ENCODE measurements at places on chromosomes 3 and 15.

DNA sequence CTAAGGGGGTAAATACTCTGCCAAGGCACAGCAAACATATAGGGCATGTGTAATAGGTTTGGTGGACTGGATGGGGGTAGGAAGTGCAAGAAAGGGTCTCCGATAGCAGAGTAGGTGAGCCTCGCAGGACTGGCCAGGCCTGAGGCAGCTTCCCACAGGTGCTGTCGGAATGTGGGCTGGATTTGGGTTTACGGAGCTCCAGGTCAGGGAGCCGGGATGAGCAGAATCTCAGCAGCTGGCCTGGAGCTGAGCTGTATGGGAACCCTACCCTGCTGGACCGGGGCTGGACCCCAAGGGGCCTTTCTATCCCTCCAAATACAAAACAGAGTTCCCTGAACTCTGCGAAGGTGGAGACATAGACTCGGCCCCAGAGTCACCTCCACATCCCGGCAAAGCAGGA lies 15.0 kb downstream of the KLF15 start:
- DNase-seq = no peak

- DNase-seq = no peak
Measured at GRCh38 chr3:78765671-78766485, 1001.9 kb downstream of the ROBO1 start.

GRCh38 chr3:42493798-42494151 lies 8.7 kb upstream of the VIPR1 start:
- DNase-seq = no peak

- no peak for DNase-seq
Measured at GRCh38 chr3:193971261-193971751, 164.6 kb upstream of the HES1 start.

DNA sequence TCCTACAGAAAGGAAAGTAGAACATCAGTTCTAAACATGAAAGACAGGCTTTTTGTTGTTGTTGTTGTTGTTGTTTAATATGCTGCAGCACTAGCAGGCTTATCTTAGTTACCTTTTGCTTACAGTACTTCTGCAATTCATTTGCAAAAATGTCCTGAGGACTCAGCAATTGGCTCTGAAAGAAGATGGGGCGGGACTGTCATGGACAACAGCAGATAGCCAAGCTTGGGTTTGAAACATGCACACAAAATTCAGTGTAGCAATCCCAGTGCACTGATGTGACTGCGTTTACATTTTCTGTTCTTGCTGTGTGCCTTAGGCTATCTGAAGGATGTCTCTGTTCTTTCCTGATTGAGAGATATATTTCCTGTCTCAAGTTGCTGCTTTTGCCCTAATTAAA lies 9.2 kb downstream of the UNC13C start:
- DNase-seq = no peak

- no peak for DNase-seq
Measured at GRCh38 chr3:142999881-143000280, 1.5 kb upstream of the U2SURP start.

DNA sequence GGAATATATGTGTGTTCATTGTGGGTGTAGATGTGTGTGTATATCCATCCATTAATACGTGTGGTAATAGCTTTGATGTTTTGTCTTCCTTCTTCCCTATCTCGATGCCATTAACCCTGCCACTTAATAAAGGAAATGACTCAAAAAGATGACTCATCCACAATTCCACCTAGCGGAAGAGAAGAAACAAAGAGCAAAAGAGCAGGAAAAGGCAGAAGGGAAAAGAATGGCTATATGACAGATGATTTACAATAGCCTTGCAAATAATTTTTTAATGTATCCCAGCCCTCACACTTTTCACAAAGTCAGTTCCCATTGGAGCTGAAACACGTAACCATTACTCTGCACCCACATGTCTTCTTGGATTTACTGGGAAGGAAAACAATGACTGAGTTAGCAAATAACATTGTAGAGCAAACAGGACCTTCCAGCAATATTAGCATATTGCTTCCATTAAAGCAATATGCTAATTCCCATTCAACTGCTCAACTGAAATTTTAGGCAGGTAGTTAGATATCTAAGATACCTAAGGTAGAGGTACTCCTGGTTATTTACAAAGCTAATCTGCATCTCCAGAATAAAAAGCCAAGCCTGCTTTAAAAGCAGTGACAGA lies 197.2 kb downstream of the KCNAB1 start:
- DNase-seq = no peak

- DNase-seq = no peak
Measured at GRCh38 chr15:52794665-52795463, 4.7 kb upstream of the ONECUT1 start.

DNA sequence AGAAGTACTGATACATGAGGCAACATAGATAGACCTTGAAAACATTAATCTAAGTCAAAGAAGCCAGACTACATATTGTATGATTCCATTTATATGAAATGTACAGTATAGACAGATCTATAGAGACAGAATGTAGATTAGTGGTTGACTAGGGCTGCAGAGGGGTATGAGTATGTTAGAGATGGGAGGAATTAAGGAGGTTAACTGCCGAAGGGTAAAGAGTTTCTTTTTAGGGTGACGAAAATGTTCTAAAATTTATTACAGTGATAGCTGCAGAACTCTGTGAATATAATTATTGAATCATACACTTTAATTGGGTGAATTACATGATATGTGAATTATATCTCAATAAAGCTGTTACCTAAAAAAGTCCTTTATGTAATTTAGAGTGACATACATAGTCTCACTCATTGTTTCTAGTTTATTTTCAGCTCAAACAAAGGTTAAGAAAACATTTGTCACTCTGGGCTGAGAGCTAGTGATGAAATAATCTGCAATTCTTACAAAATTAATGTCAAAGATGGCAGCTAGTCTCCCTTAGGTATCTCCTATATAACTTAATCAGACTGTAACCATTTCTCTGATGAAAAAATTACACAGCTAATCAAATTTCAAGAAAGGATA lies 61.4 kb downstream of the DENND4A start:
- DNase-seq = no peak

DNA sequence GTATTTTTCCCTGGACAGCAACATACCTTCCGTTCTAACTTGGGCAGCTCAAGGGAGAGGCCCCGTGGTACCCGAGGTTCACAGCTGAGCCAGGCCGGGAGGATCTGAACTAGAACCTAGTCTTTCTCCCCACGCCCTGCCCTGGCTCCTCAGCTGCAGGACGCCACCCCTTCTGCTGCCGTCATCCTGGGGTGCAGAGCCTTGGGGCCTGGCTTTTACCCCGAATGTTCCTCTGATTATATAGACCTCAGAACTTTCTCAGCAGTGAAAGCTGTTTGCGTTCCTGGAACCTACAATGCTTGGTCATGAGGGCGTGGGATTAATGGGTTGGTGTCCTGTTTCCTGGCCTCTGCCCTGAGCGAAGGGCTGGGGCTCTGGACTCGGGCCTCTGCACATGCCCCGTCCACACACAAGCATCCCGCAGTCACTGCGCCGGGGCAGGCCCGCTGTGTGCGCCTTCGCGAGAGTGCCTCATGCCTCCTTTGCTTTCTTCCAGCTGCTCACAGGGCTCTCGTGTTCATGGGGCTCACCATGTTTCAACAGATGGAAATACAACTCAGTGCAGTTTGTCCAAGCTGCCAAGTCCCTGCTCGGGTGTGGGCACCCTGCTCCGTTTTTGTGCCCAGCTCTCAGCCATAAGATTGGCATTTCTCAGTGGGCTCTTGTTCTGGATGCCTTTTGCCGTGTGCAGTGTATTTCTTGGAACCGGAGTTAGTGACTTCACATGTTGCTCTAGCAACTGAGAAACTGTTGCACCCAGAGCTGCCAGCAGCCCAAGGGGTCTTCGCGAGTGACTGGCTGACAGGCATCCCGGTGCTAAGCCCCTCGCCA lies 20.4 kb downstream of the SYNM start:
- DNase-seq = no peak

DNA sequence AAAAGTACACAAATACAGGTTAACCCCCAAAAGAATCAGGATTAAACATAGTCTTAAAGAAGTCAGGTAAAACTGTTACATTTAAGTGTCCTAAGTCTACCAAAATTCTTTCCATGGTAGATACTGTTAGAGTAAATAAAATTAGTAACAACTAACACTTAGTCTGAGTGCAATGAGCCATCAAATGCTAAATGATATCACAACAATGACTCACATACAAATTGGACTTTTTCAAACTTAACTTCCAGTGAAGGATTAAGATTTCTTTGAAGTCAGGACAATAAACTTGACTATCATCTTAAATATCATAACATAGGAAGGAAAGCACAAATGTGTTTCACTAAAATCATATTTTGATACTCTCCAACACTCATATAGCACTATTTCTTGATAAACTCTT lies 43.9 kb downstream of the ZNF148 start:
- no peak for DNase-seq

DNA sequence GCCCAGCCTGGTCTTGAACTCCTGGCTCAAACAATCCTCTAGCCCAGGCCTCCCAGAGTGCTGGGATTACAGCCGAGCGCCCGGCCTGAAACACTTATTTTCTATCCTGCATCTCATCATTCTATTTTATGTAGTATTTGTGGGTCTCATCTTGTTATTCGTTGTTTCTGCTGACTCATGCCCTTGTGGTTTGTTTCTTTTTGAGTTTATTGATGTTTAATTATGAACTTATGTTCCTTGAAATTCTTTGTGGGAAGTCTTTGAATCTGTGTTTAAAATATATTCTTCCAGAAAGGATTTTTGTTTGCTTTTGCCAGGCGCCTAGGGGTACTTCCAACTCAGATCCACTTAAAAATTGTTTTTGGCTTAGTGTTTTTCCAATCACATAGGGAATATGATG lies 78.3 kb upstream of the C15orf39 start:
- no peak for DNase-seq

- DNase-seq = no peak
Measured at GRCh38 chr3:40422861-40423260, 34.3 kb upstream of the RPL14 start.

DNA sequence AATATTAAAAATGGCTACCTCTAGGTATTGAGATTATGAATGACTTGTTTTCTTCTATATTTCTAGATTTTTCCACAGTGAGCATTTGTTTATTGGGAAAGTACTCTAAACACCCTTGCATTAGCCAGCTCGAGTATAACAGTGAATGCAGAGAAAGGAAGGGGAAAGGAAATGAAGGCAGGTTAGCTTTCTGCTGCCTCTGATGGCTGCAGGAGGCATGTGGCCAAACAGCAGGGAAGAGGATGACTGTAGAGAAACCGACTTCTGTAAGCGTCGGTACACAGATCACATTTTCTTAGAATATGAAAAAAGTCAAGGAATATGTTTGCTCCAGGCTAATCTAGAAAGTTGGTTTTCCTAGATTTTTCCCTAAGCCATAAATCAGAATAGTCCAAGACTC lies 19.8 kb downstream of the GNB5 start:
- DNase-seq = no peak

GRCh38 chr3:170189398-170190256 lies 8.1 kb upstream of the PHC3 start:
- no peak for DNase-seq

DNA sequence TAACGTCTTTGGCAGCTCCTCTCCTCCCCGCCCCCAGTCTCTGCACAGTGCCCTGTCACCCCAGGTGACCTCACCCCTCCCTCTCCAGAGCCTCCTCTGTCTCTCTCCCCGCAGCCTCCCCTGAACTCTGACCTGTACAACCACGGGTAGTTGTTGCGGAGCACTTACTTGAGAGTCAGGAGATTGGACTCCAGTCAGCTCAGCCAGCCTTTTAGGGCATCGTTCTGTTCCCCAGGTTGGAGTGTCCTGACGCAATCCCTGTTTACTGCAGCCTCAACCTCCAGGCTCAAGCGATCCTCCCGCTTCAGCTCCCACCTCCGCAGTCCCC lies 177.7 kb downstream of the UACA start:
- DNase-seq = no peak

GRCh38 chr3:145721273-145721805 lies 439.6 kb downstream of the PLOD2 start:
- no peak for DNase-seq

GRCh38 chr3:170866499-170866898 lies 3.5 kb downstream of the RPL22L1 start:
- DNase-seq = no peak

DNA sequence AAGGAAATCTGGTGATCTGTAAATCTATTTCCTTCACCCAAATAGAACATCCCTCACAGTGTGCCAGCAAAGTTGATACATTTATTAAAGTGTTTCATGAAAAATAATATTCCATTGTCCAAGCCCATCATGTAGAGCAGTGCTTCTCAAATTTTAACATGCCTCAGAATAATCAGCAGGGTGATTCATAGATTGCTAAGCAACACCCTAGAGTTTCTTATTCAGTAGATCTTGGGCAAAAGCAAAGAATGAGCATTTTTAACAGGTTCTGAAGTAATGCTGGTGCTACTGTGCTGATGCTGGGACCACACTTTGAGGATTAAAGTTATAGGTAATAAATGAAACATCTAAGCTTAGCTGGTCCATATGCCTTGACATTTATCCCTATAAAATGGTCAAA lies 210.5 kb downstream of the ZIC4 start:
- no peak for DNase-seq

DNA sequence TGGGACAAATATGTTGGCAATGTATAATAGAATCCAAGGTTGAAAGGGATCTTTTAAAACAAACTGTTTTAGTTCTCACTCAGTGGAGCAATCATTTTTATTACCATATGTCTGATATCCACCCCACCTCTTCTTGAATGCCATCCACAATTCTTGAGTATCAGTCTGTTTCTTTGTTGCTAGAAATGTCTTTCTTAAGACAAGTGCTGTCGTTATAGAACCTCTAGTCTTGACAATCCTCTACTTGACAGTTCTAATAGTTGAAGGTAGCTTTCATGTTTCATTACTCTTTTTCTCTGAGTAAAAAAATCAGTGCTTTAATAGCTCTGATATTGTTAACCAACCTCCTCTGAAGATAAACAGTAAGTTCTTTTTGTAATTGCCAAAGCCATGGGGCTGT lies 737.9 kb downstream of the MECOM start:
- no peak for DNase-seq

DNA sequence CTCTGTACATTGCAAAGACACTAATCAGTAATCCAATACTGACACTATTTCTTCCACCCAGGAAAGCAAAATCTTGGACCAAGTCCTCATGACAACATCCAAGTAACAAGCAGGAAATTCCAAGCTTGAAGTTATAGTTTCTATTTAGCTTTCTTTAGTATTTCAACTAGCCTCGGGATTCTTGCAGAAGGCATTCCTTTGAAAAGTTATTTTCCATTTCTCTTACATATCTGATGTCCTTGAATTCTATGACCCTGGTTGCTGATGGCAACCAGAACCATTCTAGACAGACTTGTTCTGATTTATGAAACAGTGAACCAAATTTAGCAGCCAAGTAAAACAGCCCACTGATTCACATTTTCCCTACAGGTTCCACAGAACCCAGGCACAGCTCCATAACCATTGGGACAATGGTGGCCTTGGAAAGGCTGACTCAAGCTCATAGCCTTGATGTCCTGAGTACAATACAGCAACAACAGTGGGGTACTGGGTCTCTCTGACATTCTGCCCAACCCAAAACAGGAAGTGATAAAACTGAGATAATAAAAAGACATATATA lies 26.5 kb downstream of the P3H2 start:
- DNase-seq = no peak
